ENCODE measurements at places on chromosomes 1 and 21.

- DNase-seq, result peak; percentile 17
Measured at GRCh38 chr1:5941671-5942070, 50.6 kb downstream of the NPHP4 start.

DNA sequence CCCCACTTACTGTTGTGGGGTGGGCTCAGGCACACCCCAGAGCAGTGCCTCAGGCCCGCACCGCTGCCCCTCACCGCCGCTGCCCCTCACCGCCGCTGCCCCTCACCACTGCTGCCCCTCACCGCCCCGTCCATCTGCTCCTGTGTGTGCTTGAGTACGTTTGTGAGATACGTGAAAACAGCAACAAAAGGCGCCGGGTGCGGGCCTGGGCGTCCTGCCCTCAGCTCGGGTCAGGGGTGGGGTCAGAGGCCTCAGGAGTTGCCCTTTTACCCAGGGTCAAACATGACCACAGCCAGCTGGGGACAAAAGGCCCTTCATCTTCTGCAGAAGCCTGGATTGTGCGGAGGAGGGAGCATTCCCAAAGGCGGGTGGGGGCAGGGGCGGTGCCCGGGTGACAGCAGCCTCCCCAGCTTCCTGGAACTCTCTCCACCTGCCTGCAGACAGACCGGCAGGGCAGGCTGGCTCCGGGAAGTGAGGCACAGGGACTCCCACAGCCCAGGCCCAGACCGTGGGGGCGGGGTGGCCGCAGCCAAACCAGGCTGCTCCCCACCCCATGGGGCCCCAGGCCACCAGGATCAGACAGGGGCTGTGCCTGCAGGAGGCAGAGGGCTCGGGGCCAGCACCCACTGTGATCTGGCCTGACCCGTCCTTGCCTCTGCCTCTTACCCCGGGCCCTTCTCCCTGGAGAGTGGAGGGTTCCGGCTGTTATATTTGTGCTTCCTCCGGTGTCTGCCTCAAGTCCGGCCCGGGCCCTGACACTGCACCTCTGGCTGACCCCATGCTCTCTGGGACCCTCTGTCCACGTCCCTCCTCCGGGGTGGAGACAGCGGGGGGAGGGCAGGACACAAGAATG is 2.3 kb upstream of the VWA1 start:
- DNase-seq, result no peak

- DNase-seq, result no peak
Measured at GRCh38 chr1:33715195-33715811, 148.6 kb upstream of the HMGB4 start.

DNA sequence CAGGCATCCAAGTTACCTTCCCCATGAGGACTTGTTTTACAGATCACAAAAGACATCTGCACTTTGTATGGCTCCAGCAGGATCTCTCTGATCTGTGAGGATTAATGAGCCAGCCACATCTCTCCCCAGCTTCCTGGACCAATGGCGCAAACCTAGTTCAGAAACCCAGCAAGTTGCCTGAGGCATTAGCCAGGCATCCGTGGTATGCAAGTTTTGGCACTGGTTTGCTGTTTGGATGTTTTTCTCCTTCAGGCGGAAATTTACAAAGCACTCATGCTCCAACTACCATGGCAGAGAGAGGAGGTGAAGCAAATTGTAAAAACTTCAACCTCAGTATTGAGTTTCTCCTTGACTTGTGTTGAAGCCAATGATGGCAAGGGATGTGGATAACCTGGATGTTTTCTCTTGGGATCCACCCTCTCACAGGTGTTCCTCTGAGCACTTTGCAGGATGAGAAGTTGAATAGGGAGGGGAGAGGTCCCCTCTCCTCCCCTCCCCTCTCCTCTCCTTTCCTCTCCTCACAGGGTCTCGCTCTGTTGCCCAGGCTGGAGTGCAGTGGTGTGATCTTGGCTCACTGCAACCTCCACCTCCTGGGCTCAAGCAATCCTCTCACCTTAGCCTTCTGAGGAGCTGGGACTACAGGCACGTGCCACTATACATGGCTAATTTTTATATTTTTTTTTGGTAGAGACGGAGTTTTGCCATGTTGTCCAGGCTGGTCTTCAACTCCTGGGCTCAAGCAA is 25.6 kb upstream of the ENO1 start:
- DNase-seq, result no peak

DNA sequence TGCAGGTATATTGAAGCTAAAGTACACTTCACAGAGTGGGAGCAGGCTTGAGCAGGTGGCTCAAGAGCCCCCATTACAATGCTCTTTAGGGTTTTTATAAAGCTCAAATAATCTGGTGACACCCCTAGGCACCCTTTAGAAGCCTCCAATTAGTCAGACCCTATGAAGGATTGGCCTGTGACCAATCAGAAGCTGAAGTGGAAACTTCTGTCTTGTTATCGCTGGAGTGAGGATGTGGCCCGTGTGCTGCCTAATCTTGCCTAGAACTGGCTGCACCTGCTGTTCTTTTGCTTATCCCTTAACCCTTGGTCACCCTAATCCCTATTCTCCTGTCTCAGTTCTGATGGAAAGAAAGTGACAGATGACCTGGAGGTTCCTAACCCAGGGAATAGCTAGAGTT is 70.8 kb upstream of the ABCG1 start:
- no peak for DNase-seq

- DNase-seq, result no peak
Measured at GRCh38 chr1:8115031-8115768, 89.1 kb upstream of the ERRFI1 start.

- DNase-seq, result no peak
Measured at GRCh38 chr1:235277709-235278108, 50.3 kb downstream of the ARID4B start.

- no peak for DNase-seq
Measured at GRCh38 chr1:191700922-191701321, 457.3 kb upstream of the RGS18 start.

- no peak for DNase-seq
Measured at GRCh38 chr1:212771341-212771740, 20.2 kb downstream of the NSL1 start.

- no peak for DNase-seq
Measured at GRCh38 chr1:90405726-90406125, 311.4 kb downstream of the BARHL2 start.

- no peak for DNase-seq
Measured at GRCh38 chr1:164560556-164560955, 1.6 kb downstream of the PBX1 start.

- no peak for DNase-seq
Measured at GRCh38 chr1:154414606-154415005, 9.5 kb downstream of the IL6R start.

DNA sequence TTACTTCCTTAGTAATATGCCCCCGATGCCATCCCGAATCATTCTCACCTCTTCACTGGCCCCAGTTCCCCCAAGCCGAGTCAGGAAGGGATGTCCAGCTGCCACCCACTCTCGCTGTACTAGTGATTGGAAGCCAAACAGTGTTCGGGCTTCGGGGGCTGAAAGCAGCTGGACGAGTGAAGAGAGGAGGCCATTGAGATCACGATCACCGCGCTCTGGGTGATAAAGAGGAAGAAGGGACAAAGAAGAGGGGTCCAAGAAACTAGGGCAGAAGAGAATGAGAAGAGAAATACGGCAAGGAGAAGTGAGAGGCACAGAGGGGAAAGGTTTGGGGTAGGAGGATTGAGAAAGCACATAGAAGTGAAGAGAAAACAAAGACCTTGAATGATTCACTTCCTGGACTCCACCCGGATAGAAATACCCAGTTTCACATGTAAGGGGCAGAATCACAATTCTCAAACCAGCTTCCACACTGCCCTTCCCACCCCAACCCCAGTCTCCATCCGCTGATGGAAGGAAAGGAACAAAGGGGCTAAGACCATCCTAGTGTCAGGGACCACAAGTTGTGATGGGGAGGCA is 3.7 kb upstream of the SF3B4 start:
- peak; percentile 48 for DNase-seq

DNA sequence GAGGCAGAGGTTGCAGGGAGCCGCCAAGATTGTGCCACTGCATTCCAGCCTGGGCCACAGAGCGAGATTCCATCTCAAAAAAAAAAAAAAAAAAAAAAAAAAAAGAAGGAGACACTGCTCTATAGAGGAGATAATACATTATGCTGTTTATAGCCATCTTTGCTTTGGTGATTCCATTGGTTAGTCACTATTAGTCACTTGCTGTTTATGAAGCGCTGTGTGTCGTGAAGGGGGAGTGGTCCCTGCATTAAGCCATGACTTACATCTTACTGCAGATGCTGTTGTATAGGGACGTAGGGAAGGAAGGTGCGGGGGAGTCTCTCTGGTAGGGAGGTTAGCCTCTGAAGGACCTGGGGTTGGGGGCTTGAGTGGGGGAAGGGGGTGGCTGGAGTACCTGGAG is 48.3 kb downstream of the HUNK start:
- DNase-seq, result no peak

- no peak for DNase-seq
Measured at GRCh38 chr1:172343240-172344160, 77.0 kb upstream of the C1orf105 start.

DNA sequence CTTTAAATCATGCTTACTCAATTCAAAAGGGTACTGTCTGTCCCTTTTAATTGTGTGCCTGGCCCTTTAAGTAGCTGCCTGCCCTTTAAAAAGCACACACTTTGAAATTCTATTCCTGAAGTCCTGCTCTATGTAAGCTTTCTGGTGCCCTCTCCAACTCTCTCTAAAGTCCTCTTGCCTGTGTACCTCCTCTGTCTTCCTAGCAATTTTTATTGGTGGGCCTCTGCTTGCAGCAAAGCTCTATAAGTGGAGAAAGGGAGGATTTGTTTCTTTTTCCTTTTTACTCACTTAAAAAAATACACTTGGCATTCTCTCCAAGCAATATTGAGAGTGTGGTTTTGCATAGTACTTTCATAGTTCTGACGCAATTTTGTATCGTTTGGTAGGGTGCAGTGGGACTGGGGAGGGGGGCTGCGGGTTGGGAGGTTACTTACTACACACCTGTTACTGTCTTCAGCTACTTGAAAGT is 135.4 kb downstream of the LMO4 start:
- DNase-seq, result no peak

DNA sequence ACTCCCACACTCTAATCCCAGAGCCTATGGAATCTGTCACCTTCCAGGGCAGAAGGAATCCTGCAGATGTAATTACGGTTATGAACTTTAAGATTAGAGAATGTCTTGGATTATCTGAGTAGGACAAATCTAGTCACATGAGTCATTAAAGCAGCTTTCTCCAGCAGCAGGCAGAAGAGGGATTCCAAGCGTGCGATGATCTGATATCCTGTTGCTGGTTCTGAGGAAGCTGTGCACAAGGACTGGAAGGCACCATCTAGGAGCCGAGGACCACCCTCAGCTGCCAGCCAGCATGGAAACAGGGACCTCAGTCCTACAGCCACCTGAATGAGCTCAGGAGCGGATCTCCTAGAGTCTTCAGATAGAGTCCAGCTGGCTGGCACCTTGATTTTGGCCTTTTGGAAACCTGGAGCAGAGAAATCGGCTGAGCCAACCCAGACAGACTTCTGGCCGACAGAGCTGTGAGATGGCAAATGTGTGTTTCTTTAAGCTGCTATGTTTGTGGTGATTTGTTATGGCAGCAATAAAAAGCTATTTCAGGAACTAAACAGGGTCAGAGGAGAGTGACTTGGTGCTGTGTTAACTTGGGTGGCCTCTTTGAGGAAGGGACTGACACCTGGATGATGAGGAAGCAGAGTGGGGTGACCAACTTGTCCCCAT is 34.5 kb downstream of the LRRN2 start:
- DNase-seq, result no peak

DNA sequence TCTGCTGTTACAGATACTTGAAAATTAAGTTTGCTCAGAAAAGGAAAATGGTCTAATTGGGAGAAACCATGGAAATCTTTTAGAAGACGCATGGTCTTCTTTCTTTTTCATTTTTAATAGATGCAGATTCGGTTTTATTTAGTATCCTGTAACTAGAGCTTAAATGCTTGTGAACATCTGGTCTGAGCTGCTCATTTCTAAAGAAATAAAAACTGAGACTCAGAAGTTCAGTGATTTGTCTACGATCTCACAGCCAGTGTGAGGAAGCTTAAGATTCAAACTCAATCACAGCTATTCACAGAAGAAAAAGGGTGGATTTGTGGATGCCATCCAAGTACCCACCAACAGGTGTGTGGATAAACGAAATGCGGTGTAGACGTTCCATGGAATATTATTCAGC is 80.0 kb upstream of the TIAM1 start:
- DNase-seq, result no peak

- no peak for DNase-seq
Measured at GRCh38 chr1:155709391-155709790, 20.5 kb downstream of the DAP3 start.

DNA sequence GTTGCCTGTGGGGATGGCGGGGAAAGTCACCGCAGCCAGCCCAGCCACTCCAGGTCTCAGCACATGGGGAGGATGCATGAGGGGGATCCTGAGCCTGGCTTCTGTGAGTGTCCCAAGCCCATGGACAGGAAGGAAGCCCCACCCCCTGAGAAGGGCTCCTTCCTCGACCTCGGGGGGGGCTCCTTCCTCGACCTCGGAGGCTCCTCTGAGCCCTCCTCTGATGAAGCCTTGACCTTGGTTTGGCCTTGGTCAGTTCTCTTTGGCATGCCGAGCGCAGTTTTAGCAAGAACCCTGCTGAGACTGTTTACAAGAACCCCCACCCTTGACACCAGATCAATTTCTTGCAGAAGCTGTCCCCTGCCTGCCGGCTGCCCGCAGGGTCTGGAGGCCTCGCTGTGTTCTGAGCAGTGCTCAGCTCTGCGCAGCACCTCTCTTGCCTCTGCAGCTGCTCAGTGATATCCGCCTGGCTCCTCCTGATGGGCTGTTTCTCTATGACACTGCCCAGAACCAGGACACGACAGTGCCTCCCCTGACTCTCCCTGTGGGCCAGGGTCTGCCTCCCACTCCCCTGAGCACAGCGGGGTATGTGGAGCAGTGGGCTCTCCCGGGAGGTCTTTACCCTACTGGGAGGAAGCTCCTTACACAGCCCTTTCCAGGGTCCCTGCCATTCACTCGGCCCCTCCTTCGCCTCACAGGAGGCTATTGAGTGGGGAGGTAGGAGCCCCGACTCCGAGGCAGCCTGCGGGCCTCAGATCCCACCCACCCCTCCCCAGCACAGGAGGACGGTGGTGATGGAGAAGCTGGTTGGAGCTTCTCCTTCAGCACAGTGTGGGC is 15.4 kb downstream of the ACTRT2 start:
- DNase-seq, result no peak

DNA sequence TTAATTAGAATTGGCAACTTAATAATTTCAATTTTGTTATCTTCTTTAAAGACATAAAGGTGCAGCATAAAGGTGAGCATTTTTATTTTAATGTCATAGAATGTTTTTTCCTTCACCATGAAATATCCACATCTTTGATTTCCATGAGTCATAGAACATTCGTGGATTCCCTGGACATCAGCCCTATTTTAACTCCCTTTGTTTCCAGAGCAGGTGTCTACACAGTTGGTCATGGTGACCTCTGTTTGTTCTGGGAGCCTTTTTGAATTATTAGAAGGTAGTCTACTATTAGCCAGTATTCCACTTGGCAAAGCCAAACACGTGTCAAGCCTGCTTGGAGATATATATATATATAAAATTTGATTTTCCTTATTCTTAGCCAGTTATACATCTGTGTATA is 572.9 kb downstream of the LTN1 start:
- DNase-seq, result no peak
